ENCODE measurements at places on chromosomes 12 and 14. TPM values are rescaled to one million over a fixed set of nuclear protein-coding genes. Genes with fewer than 3 reads are reported as not detected.

Gene NEDD1
- total RNA-seq: 16.1 TPM

Gene SLC17A8
- total RNA-seq: not detected

Gene OR6J1
- not detected for total RNA-seq

Gene TRAFD1
- 22.7 TPM for total RNA-seq
